ENCODE measurements at places on chromosomes 11 and 22.
A peak's percentile ranks its signal among the peaks of the same experiment; 100 is the strongest.

- no peak for DNase-seq
These were observed 2.2 kb downstream of the STIM1 start for GRCh38 chr11:3857628-3858027.

- no peak for DNase-seq
These were observed 13.8 kb downstream of the PRRG4 start for GRCh38 chr11:32843544-32843943.

GRCh38 chr22:49604732-49605302 is 222.9 kb downstream of the BRD1 start:
- no peak for DNase-seq

DNA sequence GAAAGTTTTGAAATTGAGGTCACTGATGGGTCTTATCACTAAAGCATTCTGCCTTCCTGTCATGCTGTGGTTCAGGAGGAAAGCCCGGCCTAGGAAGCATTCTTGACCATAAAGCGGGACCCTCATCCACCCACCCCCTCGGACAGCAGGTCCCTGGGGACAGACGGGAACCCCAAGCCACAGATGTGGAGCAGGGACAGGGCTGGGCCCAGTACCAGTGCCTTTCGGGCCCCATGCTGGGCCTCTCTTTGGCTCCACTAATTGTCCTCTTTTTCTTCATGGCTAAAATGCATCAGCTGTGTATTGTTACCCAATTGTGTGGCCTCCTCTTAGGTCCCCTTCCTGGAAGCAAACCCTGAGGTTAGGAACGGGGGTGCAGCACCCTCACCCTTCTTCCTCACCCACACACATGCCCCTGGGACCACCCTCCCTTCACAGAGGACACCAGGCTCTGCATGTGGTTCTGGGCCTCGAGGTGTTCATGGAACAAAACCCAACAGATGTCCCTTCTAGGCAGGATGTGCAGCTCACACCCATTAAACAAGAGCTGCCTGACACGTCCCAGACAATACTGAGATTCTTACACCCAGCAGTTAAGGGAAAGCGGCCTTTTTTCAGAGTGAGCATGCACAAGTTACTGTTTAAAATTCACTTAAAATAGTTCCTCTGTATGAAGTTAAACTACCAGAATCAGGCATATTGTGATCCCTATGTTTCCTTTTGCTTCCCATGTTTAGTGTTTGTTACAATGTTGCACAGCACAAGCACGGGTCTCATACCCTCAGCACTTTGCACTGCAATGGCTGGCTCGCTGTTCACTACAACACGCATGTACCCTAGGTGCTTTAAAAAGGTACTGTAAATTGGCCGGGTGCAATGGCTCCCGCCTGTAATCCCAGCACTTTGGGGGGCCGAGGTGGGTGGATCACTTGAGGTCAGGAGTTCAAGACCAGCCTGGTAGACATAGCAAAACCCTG is 807.6 kb downstream of the BRD1 start:
- DNase-seq = no peak

DNA sequence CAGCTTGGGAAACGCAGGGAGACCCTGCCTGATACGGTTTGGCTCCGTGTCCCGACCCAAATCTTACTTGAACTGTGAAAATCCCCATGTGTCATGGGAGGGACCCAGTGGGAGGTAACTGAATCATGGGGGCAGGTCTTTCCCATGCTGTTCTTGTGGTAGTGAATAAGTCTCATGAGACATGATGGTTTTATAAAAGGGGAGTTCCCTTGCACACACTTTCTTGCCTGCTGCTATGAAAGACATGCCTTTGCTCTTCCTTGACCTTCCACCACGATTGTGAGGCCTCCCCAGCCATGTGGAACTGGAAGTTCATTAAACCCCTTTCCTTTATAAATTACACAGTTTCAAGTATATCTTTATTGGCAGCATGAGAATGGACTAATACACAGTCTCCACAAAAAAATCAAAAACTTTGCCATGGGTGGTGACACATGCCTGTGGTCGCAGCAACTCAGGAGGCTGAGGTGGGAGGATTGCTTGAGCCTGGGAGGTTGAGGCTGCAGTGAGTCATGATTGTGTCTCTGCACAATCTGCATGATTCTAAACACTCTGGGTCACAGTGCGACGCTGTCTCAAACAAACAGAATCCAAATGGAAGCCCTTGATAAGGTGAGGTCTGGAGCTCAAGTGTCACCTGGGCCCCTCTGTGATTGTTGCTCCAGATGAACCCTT is 34.9 kb downstream of the SYN3 start:
- no peak for DNase-seq

DNA sequence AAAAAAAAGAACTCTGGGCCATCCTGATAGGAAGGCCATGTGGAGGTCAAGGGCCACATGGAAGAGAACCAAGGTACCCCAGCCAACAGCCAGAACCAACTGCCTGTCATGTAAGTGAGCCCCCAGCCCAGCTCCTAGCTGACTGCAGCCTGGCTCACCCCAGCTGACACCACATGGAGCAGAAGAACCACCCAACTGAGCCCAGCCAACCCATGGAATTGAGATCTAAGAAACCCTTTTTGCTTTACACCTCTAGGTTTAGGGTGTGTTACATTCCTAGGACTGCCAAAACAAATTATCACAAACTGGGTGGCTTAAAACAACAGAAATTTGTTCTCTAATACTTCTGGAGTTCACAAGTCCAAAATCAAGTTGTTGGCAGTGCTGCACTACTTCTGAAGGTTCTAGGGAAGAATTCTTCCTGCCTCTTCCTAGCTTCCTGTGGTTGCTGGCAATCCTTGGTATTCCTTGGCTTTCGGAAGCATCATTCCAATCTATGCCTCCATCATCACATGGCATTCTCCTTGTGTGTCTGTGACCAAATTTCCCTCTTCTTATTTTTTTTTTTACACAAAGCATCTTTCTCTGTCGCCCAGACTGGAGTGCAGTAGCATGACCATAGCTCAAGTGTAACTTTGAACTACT is 4.4 kb downstream of the C11orf86 start:
- DNase-seq = no peak

- peak; percentile 98 for DNase-seq
These were observed at the start of gene RTN3 for GRCh38 chr11:63681321-63682065. Gene RTN3 (plus strand): TSS chr11:63681500. CDS start chr11:63681637, 137 bp downstream.

GRCh38 chr11:27234043-27234668 is 128.9 kb downstream of the CCDC34 start:
- no peak for DNase-seq

GRCh38 chr11:74321487-74322188 is 10.2 kb upstream of the P4HA3 start:
- no peak for DNase-seq

DNA sequence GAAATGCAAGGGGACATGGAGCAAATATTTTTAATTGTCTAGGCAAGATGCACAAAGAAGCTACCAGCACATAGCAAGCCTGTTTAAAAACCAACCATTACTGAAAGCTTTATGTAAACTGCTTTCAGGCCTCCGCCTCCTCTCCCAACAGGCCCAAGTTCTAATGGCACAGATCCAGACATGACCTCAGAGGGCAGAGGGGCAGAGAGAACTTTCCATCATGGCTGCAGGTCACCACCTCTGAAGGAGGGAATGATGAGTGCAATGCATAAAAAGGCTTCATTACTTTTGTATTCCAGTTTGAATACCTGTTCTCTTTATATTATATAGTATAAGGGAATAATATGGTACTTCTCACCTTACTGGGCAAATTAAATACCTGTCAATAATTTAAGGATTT is 15.2 kb downstream of the DDX17 start:
- no peak for DNase-seq

GRCh38 chr11:24514219-24514594 is 17.4 kb downstream of the LUZP2 start:
- DNase-seq = no peak

GRCh38 chr11:111417011-111417765 is 38.1 kb upstream of the POU2AF1 start:
- DNase-seq = no peak

GRCh38 chr11:2305140-2305778 is 3.4 kb downstream of the TSPAN32 start:
- peak; percentile 86 for DNase-seq

- DNase-seq = no peak
These were observed 403 bp upstream of the SBF2 start for GRCh38 chr11:10294290-10294953.

DNA sequence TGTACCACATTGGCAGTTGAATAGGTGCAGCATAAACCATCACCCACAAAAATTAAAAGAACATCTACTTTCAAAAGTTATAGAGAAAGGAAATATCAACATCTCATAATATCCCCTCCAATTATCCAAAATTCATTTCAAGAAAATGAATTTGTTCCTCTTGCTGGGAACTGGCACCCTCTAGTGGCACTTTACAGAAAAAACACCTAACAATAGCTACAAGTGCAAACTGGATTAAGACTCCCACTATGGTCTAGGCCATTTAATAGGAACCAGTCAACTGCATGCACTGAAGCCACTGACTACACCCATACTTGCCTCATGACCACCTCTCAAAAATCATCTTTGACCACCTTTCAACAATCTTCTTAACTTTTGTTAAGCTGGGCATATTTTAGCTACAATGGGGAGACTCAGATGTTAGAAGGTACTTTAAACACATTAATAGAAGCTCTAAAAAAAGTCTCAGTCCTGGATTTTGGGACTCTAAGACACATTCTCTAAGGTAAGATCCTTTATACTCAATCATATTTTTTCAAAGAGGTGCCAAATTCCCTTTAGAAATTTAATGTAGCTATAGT is 17.3 kb downstream of the TRAF6 start:
- DNase-seq = no peak

DNA sequence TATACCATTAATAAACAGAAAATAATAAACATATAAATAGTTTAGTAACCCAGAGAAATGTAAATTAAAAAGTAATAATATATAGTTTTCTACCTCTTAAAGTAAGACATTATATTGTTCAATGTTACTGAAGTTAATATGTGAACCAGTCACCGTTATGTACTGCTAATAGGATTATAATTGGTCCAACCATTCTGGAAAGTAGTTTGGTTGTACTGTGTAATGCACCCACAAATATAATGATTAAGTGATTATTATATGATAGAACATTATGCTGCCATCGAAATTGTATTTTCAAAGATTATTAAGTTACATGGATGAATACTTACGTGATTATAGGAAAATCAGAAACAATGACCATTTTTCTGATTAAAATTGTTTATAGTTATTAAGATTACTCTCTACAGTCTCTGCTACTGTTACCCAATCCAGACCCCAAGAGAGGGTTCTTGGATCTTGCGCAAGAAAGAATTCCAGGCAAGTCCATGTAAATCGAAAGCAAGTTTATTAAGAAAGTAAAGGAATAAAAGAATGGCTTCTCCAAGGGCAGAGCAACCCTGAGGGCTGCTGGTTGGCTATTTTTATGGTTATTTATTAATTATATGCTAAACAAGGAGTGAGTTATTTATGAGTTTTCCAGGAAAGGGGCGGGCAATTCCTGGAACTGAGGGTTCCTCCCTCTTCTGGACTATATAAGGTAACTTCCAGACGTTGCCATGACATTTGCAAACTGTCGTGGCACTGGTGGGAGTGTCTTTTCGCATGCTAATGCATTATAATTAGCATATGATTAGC is 50.1 kb downstream of the ACER3 start:
- no peak for DNase-seq

- no peak for DNase-seq
These were observed 449.7 kb upstream of the DDI1 start for GRCh38 chr11:103586756-103587155.

DNA sequence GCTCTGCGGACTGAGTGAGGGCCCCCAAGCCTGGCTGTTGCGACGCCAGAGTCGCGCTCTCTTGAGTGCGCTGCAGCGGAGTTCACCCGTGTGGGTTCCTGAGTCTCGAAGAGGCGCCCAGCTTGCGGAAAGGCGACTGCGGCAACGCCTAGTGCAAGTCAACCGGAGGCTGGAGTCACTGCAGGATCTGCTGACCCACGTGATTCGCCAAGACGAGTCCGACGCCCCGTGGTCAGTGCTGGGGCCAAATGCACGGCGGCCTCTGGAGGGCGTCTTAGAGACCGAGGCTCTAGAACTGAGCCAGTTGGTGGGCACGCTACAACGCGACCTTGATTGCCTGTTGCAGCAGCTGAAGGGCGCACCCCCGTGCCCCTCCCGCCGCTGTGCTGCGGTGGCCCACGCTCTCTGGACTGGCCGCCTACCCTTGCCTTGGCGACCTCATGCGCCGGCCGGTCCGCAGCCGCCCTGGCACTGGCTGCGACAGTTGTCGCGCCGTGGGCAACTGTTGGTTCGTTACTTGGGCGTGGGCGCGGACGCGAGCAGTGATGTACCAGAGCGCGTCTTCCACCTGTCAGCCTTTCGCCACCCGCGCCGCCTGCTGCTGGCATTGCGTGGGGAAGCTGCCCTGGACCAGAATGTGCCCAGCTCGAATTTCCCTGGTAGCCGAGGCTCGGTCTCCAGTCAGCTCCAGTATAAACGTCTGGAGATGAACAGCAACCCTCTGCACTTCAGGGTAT is 32.6 kb downstream of the RRP8 start:
- DNase-seq = no peak

GRCh38 chr11:96026310-96026709 is 102.4 kb upstream of the MTMR2 start:
- DNase-seq = no peak

GRCh38 chr11:14148653-14149273 is 186.2 kb downstream of the SPON1 start:
- no peak for DNase-seq

DNA sequence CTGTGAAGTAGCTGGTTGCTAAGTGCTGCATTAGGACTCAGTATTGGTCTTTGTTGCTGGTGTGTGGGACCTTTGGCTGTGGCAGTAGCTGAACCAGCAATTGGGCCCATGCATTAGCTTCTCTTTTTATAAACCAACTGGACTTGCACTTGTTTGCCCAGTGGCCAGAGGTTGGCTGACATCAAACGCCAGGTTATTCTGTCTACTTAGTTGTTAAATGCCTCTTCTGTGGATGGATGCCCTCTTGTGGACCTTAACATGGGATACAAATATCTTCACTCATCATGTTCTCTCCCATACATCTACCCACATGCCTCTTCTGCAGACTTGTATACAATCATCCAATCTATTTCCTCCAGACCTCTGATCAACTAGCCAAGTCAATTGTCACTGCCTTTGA is 26.4 kb upstream of the ARHGAP20 start:
- DNase-seq = no peak

DNA sequence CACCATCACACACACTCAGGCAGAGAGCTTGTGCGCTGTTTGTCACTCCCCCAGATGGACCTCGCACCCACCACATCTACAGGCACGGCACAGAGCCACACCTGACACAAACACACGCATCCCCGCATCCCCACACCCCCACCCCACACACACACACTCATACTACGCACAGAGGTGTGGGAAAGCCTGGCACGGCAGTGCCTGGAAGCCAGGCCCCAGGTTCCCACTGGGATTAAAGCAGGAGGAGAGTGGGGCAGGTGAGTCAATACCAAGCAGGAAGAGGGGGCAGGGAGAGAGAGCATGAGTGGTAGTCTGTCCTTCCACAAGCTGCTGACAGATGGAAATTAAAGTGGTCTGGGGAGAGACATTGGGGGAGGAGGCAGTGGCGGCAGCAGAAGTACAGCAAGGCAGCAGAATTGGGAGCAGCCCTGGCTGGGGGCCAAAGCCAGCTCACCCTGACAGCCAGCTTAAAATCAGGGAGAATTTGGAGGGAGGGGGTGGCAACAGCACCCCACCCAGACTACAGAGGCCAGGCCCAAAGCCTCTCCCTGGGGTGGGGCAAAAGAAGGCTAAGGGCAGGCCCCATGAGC is 20.7 kb downstream of the TNKS1BP1 start:
- no peak for DNase-seq

All from stimulated activated CD4-positive, alpha-beta T cell treated with anti-CD3 and anti-CD28 coated beads, TNF-alpha, amount 100 ng/mL, for 24 hours (primary cell).